ENCODE measurements at places on chromosomes 5 and 9.

DNA sequence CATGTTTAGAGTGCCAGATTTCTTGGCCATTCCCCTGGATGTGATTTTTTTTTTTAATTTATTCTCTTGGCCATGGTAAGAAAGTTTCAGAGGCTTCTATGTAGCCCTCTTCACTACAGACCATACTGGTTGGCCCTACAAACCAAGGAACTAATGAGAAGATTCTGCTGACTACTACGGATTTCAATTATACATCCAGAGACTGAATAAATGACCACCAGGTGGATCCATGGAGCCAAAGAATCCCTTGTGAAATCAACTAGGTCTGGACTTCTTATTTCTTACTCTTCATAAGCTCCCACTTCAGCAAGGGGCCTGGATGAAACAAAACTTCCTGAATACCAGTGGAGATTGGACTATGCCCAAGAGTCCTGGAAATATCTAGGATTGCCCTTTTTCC, 27.6 kb downstream of the ZNF622 start:
- DNase-seq, result no peak

- DNase-seq, result peak; percentile 91
Measured at GRCh38 chr9:114250235-114250568, 72.7 kb upstream of the ORM1 start.

- DNase-seq, result no peak
Measured at GRCh38 chr9:114989600-114990410, 59.4 kb upstream of the TNFSF8 start.

GRCh38 chr9:35526087-35526801, 36.3 kb downstream of the RUSC2 start:
- DNase-seq, result no peak

- DNase-seq, result no peak
Measured at GRCh38 chr9:6922124-6922676, 164.4 kb downstream of the KDM4C start.

GRCh38 chr9:37215830-37216229, 95.5 kb downstream of the ZCCHC7 start:
- no peak for DNase-seq

GRCh38 chr5:14674983-14675854, 10.7 kb downstream of the OTULIN start:
- no peak for DNase-seq

DNA sequence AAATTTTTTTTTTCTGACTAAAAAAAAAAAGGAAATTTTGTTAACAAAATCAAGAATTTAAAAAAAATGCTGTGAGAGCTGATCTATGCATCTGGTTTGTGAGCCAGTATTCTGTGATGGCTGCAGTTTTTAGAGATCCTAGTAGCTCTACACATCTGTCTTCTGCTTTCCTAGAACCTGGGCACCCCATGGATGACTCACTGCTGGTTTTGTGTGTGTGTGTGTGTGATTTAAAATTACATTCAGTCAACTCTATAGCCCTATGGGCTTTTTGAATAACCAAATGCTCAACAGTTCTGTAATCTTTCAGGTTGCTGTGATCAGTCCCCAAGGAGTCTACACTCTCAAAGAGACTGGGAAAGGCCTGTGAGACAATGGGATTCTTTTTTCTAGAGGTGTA, 2.5 kb upstream of the PSMD5 start:
- no peak for DNase-seq

DNA sequence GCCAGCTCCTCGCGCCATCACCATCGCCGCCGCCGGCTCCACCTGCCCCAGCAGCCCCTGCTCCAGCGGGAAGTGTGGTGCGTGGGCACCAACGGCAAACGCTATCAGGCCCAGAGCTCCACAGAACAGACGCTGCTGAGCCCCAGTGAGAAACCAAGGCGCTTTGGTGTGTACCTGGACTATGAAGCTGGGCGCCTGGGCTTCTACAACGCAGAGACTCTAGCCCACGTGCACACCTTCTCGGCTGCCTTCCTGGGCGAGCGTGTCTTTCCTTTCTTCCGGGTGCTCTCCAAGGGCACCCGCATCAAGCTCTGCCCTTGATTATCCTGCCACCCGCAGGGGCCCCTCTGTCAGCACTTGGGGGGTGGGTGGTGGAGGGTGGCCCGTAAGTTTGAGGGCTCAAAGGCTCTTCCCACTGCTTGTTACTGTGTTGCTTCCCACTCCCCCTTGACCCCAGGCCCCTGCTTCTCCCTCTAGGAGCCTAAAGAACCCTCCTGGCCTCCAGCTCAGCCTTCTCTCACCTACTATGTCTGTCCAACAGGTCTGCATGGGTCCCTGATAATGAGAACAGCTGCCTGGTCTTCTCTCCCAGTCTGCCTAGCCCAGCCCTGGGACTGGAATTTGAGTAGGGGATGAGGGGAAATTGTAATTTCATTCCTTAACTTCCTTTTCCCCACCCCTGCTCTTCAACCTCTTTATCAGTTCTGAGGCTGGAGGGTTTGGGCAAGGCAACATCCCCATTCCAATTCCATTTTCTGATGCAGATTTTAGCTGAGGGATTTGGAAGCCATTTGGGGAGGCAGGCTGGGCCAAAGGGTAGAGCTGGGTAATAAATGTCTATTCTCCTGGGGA, 9.0 kb downstream of the RACK1 start:
- no peak for DNase-seq

- DNase-seq, result no peak
Measured at GRCh38 chr9:93049491-93049890, 9.0 kb upstream of the SUSD3 start.

DNA sequence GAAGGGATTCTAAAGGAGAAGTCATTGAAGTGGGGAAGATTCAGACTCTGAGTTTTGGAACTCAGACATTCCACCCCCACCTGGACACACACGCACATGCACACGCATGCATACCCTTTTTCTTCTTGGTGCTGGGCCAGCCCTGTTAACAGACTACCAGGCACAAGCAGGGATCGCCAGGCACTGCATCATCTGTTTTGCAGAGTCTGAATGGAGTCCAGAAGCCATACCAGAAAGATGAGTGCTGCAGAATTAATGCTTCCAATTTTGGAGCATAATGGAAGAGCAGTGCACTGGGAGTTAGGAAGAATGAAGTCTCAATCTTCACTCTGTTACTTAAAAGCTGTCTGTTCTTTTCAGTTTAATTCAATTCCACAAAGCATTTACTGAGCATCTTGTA, 95.5 kb downstream of the PDE8B start:
- DNase-seq, result no peak

- no peak for DNase-seq
Measured at GRCh38 chr9:14863402-14863801, 46.8 kb downstream of the FREM1 start.

GRCh38 chr5:3671337-3671736, 75.7 kb downstream of the IRX1 start:
- DNase-seq, result no peak

DNA sequence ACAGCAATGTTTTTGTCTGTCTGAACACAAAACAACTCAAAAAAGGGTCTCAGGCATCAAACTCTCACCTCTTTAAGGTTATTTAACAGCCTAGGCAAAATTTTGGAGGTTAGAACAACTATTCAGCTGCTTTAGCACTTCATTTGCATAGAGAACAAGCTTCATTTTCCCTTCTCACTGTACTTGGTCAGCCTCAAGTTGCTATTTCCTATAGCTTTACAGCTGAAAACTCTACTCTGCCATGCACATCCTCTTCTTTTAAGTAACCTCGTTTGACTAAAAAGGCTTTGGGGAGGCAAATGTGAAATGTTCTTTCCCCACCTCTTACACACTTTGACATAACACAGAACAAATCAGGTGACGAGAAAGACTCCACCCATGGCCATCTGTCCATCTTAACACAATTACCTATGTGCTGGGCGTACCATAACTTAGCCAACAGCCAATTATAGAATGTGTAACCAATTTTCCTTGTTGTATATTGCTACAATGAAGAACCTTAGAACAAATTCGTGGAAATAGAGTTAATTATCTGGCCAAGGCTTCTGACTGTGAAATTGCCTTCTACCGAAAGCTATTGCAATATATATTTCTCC, 195.7 kb downstream of the DCP2 start:
- DNase-seq, result no peak

DNA sequence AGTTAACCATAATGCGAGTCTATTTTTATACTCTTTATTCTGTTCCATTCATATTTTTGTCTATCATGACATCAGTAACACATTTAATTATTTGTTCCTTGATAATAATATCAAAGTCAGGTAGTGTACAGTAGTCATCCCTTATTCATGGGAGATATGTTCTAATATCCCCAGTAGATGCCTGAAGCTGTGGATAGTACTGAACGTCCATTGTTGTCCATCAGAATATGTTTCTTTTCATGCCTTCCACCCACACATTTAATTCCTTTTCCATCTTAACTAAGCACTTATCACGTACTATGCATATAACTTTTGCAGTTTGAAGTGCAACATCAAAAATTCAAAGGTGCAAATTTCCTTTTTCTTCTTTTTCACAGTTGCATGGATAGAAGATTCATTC, 53.6 kb downstream of the FER start:
- DNase-seq, result no peak

- no peak for DNase-seq
Measured at GRCh38 chr9:124810663-124811355, 33.9 kb downstream of the OLFML2A start.

GRCh38 chr5:57891443-57891842, 408.8 kb upstream of the ACTBL2 start:
- no peak for DNase-seq

- DNase-seq, result no peak
Measured at GRCh38 chr5:14705556-14705955, 41.0 kb downstream of the OTULIN start.

DNA sequence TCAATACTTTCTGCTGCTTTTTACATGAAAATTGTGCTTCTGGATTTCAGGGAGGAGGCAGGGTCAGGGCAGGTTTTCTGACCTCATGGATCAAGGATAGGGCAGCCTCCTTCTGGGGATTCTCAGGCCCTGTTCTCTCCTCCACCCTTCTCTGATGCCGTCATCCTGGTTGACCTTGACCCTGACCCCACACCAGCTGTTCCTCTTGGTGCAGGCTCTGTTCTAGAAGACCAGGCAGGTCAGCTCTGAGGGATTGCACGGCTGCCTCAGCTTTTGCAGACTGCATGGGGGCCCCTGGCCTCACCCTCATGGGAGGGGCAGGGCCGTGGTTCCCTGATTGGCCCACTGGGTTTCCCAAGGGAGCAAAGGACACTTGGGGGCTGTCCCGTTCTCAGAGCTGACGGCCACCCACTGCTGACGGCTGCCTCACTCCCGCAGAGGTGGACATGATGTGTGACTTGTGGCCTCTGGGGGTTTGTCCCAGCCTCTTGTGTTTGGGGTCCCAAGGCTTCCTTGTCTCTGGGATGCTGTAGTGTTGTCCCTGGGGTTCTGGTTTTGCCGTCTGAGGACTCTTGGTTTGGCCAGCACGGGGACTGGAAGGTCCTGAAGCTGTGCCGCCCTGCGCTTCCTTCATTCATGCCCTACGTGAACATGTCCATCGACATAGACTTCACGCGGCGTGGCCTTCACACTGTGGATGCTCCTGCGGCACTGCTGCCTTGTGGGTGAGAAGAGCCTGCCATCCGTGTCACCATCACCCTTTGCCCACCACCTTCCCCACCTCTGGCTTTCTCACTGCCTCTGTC, 34.5 kb downstream of the CEP72 start:
- no peak for DNase-seq

DNA sequence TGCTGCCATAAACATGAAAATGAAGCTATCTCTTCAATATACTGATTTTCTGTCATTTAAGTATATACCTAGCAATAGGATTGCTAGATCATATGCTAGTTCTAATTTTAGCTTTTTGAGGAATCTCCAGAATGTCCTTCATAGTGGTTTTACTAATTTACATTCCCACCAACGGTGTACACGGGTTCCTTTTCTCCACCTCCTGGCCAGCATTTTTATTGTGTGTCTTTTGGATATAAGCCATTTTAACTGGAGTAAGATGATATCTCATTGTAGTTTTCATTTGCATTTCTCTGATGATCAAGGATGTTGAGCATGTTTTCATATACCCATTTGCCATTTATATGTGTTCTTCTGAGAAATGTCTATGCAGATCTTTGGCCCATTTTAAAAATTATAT, 446.5 kb downstream of the GABRG2 start:
- DNase-seq, result no peak

DNA sequence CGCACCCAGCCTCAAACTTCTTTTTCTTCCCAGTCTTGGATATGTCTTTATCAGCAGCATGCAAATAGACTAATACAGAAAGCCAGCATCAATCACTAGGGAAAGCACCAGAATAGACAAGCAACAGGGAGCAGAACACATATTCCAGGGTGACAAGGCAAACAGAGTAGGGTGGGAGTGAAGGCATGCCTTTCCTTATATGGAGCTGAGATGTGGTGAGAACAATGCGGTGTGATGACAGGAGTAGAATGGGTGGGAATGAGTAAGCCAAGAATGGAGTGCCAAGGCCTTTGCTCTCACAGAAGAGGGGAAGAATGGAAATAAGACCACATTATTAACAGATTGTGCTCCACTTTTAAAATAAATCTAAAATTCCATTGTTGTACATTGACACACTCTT, 115.6 kb downstream of the CETN3 start:
- no peak for DNase-seq

- DNase-seq, result no peak
Measured at GRCh38 chr5:156560002-156560401, 233.0 kb downstream of the SGCD start.

GRCh38 chr5:148931453-148932057, 105.1 kb downstream of the ADRB2 start:
- no peak for DNase-seq

- DNase-seq, result peak; percentile 72
Measured at GRCh38 chr5:80406980-80407734, 707 bp upstream of the ZFYVE16 start.

DNA sequence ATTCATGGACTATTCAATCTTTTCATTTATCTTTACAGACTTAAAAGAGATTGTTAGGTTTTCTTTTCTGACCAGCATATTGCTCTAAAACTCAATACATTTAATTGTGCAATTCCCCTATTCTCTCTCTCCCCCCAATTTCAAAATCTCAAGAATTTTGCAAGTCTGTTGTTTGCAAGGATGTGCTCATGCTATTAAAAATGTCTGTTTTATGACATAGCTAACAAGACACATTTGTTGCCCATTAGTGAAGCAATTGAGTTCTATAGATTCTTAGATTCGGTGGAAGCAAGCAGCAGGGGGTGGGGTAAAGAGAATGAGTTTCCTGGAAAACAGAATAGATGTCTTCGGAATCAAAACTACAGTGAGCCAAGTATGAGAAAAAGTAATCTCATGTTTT, 8.5 kb upstream of the CSNK1A1 start:
- no peak for DNase-seq

- DNase-seq, result no peak
Measured at GRCh38 chr9:69931340-69931739, 110.7 kb downstream of the CFAP95 start.

DNA sequence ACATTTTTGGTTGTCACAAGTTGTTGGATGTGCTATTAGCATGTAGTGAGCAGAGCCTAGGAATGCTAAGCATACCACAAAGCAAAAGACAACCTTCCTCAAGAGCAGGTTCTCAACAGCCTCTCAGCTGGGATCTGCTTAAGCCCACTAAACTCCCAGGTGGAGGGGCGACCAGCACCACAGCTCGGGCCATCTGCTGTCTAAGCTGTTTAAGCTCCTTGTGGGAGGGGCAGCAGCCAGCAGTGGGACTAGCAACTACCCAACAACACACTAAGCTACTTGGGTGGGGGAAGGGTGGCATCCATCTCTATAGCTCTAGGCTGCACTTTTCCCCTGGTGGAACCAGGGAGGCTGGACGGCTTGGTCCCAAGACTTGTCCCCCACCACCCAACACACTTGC, 1052.7 kb upstream of the ARRDC3 start:
- DNase-seq, result no peak
